ENCODE measurements at places on chromosomes 6 and 20.

- no peak for DNase-seq
Measured at GRCh38 chr6:139395891-139396301, 21.4 kb upstream of the CITED2 start.

DNA sequence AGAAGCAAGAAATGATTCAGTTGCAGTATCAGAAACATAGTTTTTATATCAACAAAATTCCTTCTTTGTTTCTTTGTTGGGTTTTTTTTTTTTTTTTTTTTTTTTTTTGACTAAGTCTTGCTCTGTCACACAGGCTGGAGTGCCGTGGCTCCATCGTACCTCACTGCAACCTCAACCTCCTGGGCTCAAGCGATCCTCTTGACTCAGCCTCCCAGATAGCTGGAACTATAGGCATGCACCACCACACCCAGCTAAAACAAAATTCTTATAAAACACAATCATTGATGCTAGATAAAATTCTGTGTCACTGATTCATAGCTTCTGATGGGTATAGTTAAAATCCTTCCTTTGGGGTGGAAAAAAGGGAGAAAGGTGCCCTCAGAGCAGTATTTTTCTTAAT, 110.3 kb upstream of the TNFAIP3 start:
- no peak for DNase-seq

- no peak for DNase-seq
Measured at GRCh38 chr6:107419733-107420132, 39.6 kb downstream of the PDSS2 start.

DNA sequence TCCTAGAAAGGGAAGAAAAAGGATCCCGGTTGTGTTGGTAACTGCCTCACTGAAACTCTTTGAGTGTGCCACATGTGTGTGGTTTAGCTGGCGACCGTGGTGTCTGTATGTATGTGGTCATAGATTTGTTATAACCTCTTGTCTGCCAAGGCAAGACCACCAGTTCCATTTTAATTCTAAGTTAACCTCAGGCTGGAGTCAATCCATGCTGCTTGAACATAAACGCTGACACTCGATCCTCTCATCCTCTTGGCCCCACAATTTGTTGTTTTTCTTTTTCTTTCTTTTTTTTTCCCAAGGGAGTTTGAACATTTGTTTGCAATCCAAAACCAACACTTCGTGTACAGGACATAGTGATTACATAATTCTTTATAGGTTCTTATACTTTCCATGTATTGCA, 318.9 kb upstream of the JAG1 start:
- no peak for DNase-seq

- no peak for DNase-seq
Measured at GRCh38 chr6:136341967-136342366, 52.3 kb upstream of the BCLAF1 start.

GRCh38 chr6:129320892-129321291, 389.1 kb downstream of the ARHGAP18 start:
- no peak for DNase-seq

DNA sequence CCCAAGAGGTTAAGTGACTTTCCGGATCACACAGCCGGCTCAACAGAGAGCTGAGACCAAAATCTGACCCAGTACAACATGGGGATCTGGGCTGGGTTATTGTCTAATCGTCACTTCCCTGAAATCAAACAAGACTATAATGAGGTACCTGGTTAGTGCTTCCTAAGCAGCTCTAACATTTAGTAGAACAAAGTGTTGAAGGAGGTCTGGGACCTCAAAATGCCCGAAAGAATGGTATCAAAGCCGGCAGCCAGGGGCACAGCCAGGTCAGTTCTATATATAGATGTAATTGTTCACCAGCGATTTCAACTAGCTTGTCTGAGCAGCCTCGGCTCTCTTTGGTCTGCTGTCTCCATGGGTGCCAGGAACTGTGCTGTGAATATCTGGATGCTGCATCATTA, 245.5 kb upstream of the ECI2 start:
- DNase-seq = no peak

Measured in esophagus squamous epithelium (tissue), 5 donors.